GM04503 (cell line): ENCODE measurements at places on chromosomes 11 and 22.

DNA sequence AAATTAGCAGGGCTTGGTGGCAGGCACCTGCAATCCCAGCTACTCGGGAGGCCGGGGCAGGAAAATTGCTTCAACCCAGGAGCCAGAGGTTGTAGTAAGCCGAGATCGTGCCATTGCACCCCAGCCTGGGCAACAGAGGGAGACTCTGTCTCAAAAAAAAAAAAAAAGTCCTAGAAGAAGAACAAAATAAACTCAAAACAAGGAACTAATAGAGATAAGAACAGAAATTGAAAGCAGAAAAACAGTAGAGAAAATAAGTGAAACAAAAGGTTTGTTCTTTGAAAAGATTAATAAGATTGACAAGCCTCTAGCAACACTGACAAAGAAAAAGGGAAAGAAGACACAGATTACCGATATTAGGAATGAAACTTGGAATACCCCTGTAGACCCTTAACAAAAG, 45.1 kb upstream of the CBX7 start:
- no peak for DNase-seq

- DNase-seq: peak; percentile 94
These were observed 173.2 kb downstream of the KIF18A start for GRCh38 chr11:27934830-27935145.

GRCh38 chr11:1879941-1880720, 11.6 kb downstream of the PRR33 start:
- no peak for DNase-seq

DNA sequence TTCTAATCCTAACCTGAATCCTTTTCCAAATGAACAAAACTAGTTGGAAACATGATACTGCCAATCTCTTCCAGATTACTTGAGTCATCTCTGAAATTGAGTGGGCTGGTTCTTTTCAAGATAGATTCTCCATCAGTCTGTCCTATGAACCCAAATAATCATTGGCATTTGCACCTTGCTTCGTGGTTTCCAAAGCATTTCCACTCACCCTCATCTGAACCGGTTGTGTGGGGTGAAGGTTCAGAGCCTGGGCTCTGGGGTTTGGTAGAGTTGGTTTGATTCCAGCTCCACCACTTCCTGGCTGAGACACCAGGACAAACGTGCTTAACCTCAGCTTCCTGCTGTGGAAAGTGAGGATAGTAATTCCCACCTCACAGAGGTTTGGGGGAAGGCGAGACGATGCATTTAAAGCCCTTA, 206.4 kb upstream of the E2F8 start:
- no peak for DNase-seq

DNA sequence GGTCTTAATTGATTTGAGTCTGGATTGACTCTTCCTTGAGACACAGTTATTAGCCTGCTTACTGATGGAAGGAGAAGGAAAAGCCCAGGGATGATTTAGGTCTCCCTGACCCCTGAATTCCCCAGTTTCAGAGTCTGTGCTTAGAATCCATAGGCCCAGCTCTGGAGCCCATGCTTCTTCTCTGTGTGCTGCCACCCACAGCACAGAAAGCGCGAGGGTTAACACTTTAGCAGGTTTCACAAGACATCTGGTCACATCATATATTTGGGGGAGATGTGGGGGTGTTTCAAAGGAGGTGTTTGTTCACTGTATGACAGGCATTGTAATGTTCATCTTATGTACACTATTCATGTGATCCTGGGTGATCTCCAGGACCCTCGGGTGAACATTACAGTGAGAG, 107.0 kb downstream of the PPP6R3 start:
- no peak for DNase-seq
